ENCODE measurements at places on chromosomes 6 and 20.

GRCh38 chr6:96947055-96947454, 22.5 kb downstream of the KLHL32 start:
- no peak for DNase-seq

- DNase-seq: no peak
These were observed 46.4 kb downstream of the PTPRA start for GRCh38 chr20:2919518-2920245.

- DNase-seq: no peak
These were observed 13.9 kb upstream of the SULF2 start for GRCh38 chr20:47799116-47799715.

- DNase-seq: no peak
These were observed 111.0 kb downstream of the SOBP start for GRCh38 chr6:107600936-107601335.

DNA sequence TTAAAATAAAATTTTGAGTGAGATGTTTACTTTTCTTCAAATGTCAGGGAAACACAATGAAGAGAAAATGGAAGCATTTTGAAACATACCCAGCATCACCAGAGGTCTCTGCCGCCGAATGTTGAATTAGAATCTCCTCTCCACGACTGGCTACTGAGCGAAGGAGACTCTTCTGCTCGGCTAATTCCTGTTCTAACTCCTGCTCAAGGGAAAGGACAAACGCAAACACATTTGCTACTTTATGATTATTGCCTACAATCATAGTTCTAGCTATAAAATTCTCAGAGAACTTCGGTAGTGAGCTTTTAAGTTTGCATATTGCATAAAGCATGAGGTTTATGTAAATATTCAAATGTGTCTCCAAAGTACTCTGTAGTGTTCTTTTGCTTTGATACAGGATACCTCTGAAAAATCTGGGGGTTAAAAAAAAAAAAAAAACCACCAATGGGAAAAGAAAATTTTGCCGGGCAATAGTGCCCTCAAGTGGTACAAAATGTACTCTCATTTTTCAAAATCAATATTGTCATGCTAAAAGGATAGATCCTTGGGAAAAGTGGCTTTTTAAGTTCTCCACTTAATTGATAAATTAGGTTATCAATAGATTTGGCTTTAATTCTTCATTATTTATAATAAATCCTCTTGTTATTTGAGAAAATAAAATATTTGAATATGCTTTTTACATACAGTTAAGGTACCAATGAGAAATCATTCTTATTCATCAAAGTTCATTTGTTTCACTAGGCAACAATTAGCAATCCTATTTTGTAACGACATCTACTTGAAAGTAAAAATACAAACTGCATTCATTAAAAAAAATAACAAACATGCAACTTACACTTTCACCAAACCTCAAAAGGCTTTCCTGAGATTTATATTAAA, 369.0 kb downstream of the SYNE1 start:
- DNase-seq: no peak

DNA sequence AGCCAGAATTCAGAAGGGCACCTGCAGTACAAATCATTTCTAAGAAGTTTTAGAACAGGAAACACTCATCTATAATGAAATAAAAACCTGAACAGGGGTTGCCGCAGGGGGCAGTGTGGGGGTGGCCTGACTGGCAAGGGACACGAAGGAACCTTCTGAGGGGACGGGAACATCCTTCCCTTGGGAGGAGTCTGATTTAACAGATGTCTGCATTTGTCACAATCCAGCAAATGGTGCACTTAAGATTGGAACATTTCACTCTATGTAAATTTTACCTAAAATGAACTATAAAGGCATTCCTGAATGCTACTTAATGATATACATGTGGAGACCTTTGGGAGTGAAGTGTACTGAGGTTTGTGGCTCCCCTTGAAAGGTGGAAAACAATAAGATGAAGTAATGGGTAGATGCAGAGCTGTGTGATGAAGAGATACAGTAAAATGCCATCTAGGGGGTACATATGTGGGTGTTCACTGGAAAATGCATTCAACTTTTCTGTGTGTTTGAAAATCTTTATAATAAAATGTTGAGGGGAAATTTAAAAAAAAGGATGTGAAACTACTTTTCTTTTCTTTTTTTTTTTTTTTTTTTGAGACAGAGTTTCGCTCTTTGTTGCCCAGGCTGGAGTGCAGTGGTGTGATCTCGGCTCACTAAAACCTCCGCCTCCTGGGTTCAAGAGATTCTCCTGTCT, 89.5 kb downstream of the SNX5 start:
- DNase-seq: no peak

DNA sequence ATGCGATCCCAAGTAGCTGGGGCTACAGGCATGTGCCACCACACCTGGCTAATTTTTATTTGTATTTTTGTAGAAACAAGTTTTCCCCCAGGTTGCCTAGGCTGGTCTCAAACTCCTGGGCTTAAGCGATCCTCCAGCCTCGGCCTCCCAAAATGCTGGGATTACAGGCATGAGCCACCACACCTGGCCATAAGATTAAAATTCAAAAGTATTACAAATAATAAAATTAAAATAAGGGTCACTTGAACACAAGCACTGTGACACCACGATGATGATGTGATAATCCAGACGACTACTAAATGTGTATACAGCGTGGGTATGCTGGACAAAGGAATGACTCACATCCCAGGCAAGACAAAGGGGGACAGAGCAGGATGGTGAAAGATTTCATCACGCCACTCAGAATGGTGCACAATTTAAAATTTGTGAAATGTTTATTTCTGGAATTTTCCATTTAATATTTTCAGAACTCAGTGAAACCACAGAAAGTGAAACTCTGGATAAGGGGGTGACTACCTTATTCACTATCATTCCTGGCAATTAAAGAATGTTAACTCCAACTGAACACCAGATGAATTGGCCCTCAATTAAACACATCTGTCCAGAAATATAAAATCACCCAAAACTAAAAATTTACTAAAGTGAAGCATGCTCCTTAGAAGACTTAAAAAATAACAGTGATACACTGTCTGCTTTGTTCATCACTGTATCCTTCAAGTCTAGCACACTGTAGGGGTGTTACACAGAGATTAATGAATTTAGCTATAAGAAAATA, 13.1 kb downstream of the B4GALT5 start:
- no peak for DNase-seq

DNA sequence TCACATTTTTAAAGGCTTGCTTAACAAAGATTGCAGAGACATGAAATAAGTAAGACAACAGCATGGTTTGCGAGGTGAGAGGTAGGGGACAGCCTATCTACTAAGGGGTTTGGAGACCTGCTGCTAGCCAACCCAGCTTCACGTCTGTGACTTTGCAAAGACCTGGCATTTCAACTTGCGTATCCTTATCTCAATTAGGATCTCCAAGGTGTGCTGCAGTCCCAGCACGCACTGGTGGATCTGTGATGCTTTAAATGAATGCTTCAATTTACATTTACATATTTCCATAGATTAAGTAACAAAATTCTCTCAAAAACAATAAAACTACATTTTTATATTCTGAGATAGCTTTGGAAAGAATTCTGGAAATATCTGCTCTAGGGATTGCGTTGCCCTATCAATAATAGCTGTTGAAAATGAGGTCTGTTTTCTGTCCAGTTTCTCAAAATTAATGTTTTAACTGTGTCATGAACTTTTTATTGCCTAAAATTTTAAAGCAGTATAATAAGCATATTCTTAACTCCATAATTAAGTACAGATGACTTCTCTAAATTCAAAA, 124.4 kb upstream of the EDN1 start:
- no peak for DNase-seq

GRCh38 chr6:14095437-14095836, 22.1 kb upstream of the CD83 start:
- no peak for DNase-seq

DNA sequence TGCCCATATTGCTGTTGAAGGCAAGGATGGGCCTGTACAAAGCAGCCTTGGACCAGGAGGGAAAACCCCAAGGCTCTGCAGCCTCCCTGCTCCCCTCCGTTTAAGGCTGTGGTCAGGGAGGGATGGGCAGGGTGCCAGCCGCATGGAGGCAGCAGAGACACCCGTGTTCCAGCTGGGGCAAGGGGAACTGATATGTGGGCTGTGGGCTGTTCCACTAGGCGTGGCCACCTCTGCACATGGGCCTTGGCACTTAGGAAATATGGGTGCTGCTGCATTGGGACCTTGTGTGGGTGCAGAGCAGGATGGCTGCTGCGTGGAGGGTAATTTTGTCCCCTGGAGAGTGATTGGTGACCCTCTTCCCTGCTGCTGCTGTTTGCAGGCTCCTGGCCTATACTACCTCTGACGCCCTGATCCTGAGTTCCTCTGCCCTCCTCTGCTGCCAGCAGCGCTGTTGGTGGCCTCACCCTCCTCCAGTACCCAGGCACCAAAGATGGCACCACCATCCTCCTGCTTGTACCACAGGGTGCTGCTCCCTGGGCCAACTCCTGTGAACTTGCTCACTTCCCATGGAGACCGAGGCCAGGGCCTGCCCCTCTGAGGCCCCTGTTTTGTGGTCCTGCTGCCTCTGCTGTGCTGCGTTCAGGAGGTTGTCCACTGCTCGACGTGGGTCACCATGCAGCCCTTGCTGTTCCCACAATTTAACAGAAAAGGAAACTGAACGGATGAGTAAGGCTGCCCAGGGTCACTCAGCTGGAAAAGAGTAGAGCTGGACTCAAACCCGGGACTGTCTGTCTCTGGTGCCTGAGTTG, 35.3 kb downstream of the PANK2 start:
- DNase-seq: no peak

- no peak for DNase-seq
These were observed 678.1 kb upstream of the ID4 start for GRCh38 chr6:19159089-19159488.

DNA sequence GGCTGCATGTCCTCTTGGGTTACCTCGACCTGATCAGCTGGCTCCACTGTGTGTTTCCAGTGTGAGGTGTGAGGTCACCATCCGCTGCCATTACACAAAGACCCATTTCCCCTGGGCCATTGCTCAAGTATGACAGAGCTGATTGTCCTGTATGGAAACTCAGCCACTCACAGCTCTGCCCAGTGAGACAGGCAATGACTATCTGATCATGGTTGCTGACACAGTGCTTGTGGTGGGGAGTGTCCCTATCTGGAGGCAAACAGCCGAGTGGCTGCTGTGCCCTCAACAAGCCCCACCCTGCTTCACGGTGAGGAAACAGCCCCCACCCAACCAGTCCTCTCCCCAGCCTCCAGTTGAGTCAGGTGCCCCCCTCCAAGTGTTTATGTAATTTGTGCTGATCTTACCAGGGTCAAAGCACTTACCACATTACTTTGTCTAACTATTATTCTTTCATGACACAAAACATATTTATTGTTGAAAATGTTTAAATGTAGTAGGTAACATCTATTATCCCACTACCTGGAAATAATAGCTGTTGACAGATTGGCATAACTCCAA, 11.7 kb upstream of the MAPK13 start:
- no peak for DNase-seq

DNA sequence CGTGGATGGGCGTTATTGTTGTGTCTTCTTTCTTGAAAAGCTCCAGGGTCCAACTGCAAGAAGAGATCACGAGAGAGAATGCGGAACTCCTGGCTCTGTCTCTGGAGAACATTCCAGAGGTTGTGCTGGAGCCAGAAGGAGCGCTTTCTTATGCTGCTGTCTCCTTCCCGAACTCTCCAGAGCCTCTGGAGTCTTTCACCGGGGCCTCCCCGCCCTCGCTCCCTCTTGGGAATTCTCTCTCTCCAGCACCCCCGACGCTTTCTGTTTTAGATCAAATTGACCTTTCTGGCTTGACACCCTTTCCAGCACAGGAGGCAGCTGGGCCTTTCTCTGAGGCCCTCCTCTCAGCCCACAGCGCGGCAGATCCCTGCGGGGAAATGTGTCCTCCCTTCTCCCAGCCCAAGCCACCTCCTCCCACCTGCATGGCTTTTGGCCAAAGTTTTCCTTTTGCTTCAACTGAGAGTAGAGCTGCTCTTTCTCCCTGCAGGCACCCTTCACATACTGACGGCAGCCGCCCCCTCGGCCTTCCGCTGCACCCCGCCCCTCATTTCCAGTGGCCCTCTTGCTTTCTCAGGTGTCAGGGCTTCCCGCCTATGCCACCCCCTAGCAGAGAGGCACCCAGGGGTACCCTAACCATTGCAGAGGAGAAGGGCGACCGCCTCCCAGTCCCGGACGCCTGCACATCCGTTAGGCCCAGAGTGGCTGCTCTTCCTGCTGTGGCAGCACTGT, 6.6 kb upstream of the CCR6 start:
- DNase-seq: no peak

GRCh38 chr20:41336711-41337492, 3.7 kb upstream of the LPIN3 start:
- no peak for DNase-seq

- DNase-seq: no peak
These were observed 644.3 kb downstream of the EPM2A start for GRCh38 chr6:145090801-145091585.

DNA sequence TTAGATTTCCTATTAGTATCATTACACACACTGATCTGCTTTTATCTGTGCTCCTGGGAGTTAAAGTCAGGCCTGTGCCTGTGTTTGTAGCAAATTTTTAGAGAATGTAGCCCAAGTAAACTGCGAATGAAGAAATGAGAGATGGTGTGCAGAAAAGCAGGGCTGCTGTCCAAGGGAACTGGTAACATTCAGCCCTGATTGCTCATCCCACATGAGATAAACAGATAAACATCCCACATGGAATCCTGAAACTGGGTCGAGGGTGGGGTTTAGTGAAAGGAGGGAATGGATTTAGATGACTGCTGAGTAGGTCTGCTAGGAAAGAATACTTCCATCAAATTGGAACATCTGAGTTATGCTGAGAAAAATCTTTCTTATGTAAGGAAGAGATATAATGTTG, 69.1 kb downstream of the GRIK2 start:
- no peak for DNase-seq

GRCh38 chr6:159168536-159169192, 536 bp upstream of the FNDC1 start:
- no peak for DNase-seq

DNA sequence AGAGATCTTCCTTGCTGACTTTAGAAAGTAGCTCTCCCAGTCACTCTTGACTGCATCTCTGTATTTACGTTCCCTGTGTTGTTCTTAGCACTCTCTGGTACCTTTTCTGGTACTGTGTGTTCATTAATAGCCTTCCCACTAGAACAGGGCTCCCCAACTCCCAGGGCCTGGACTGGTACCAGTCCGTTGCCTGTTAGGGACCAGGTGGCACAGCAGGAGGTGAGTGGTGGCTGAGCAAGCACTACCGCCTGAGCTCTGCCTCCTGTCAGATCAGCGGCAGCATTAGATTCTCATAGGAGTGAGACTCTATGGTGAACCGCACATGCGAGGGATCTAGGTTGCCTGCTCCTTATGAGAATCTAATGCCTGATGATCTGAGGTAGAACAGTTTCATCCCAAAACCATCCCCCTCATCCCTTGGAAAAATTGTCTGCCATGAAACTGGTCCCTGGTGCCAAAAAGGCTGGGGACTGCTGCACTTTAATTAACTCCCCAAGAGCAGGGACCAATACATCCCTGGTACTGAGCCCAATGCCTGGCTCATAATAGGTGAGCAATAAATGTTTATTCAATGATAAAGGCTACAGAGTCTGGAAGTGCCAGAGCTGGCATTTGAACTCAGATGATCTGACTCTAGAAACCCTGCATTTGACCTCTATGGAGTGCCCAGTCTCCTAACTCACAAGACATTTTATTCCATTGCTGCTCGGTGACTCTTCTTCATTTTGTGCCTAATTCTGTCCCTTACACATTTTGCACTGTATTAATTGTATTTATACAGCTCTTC, 11.0 kb downstream of the UTRN start:
- no peak for DNase-seq

- no peak for DNase-seq
These were observed 25.6 kb upstream of the NTSR1 start for GRCh38 chr20:62682912-62683517.
